ENCODE measurements at places on chromosomes 12 and 14.

- DNase-seq, result no peak
Measured at GRCh38 chr12:108747563-108747962, 16.2 kb upstream of the CORO1C start.

DNA sequence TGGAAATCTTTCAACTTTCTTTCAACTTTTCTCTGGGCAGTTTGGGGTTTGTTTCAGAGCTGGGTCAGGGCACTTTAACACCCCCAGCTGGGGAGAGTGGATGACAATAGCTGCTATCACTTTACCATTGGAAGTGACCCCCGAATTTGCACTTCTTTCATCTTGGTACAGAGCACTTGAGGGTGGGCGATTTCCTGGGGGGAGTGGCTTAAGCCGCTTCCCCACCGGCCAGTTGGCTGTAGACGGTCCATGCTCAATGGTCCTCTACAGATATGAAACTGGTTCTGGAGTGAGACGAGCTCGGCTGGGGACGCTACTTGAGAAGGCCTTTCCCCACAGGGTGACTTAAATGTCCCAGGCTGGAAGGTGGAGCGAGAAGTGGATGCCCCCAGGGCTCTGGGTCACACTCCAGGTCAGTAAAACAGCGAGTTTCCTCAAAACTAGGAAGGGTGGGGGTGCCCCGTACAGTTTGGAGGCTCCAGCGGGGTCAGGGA, at the start of gene VRTN:
Gene VRTN, plus strand, starts transcription at position 231 of the 494 bp plus-strand sequence. CDS start 8,313 bp downstream, outside the sequence.
- no peak for DNase-seq

- DNase-seq, result no peak
Measured at GRCh38 chr12:22856178-22856577, 231.2 kb downstream of the ETNK1 start.

- peak; percentile 24 for DNase-seq
Measured at GRCh38 chr14:59301354-59301753, 112.9 kb downstream of the DAAM1 start.

DNA sequence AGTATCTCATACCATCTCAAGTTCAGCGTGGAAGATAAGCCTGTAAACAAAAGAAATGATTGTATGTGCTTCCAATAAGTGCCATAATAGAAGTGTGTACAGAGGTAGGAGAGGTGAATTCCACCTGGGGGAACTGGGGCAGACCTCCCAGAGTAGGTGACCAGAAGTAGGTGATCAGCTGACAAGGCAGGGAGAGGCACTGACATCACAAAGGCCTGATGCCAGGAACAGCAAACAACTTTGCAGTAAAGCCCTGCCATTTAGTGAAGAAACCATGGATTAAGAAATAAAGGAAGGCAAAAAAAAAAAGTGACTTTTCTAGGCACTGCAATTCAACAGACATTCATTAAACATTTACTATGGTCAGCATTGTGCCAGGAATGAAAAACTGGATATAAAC, 31.1 kb downstream of the NR1H4 start:
- DNase-seq, result no peak

DNA sequence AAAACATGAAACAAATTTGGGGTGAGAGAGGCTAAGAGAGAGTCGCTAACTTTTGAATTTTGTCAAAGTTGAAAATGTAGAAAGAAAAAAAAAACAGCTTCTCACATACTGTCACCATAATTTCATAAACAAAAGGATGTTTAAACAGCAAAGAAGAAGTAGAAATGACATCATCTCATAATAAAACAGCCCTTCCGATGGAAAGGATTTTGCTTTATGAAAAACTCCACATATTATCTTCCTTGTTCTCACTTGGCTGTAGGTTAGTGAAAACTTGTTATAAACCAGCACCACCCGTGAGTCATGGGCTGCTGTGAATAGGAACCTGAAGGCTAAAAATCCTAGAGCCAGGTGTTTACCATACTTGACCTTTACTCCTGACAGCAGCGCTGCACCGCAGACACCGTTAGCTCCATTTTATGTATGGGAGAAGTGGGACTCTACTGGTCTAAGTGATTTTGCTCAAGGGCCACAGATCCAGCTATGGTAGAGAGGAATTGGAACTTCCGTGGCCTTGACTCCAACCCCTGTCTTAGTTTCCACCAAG, 63.0 kb upstream of the VRK1 start:
- no peak for DNase-seq

GRCh38 chr14:94337274-94337673, 14.1 kb upstream of the SERPINA6 start:
- DNase-seq, result no peak

DNA sequence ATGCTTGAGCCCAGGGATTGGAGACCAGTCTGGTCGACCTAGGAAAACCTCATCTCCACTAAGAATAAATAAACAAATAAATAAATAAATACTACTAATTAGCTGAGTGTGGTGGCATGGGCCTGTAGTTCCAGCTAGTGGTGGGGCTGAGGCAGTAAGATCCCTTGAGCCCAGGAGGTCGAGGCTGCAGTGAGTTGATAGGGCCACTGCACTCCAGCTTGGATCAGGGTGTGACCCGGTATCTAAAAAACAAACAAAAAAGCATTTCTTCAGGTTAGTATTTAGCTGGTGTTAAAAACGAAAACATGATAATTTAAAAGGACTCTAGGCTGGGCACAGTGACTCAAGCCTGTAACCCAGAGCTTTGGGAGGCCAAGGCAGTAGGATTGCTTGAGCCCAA, 1.2 kb upstream of the FGD4 start:
- no peak for DNase-seq

- DNase-seq, result peak; percentile 24
Measured at GRCh38 chr12:81992461-81992860, 233.3 kb upstream of the PPFIA2 start.

- DNase-seq, result no peak
Measured at GRCh38 chr12:120614848-120615247, 25.6 kb upstream of the CABP1 start.

GRCh38 chr12:131189781-131190180, 236.1 kb downstream of the ADGRD1 start:
- no peak for DNase-seq

DNA sequence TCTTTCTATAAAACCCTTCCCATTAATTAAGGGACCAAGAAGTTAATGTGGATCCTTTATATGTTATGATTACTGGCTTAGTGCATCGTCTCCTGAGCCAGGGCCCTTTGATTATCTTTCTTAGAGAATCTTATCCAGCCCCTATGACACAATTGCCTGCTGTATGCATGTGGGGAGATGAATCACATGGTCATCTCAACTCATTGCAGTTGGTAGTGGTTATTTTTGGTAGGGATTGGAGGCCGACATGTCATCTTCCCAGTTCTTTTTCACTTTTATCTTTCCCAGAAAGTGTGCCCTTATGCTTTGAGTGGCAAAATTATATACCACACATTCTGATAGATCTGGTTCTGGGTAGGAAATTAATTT, 26.0 kb downstream of the ZNF664 start:
- no peak for DNase-seq

- no peak for DNase-seq
Measured at GRCh38 chr14:96756745-96757144, 40.4 kb upstream of the VRK1 start.

DNA sequence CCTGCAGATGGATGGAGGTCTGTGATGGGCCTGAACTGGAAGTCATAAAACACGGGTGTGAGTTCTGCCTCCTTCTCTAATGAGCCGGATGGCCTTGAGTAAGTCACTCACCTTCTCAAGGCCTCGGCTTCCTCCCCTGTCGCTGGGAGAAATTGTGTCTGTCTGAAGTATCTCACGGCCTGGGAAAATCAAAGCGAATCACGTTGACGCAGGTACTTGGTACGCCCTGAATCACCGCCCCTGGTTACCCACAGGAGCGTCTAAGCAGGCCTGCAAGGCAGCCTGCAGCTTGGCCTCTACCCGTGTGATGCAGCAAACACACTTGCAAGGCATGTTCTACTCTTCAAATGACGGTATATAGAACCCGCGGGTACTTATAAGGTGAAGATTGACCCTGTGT, 28.1 kb upstream of the CD9 start:
- DNase-seq, result no peak

- no peak for DNase-seq
Measured at GRCh38 chr12:53985994-53986685, 1.2 kb downstream of the HOXC10 start.

DNA sequence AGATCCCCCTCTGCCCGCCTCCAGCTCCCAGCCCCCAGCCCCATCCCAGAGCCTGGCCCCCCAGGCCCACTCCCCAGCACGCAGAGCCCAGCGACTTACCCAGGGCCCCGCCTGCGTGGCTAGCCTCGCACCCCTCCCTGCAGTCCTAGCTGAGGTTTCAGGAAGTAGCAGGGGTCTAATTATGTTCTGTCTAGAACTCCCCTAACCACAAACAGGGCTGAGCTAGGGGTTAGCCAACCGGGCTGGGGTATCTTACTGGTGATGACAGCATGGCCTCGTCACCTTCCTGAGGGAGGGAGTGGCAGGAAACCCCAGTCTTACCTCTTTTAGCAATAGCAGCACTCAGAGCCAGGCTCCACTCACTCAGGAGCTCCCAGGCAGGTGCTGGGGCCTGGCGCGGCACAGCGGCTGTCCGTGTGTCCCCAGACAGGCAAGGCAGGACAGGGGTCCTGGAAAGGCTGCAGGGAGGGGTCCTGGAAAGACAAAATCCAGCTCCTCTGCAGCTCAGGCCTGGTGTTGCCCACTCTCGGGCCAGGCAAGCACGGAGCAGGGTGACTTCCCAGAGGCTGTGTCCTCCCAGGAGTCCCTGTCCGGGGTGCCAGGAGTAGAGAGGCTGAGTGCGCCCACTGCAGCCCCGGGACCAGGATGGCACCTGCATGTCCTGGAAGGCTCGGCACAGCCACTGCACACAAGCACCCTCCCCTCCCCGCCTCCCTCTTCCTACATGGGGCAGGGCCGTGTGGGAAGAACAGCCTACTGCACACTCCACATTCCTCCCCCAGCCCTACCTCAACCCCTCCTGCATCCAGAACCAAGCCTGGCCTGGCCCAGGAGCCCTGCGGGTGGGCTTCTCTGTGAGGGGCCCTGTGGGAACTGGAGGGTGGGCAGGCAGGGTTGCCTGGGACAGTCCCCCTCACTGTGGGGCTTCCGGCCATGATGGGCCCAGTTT, at the start of gene GPR132:
Gene GPR132, minus strand, starts transcription at position 151 of the 949 bp plus-strand sequence. CDS start 10,010 bp downstream, outside the sequence.
- peak; percentile 98 for DNase-seq

- no peak for DNase-seq
Measured at GRCh38 chr14:56284641-56285040, 166.4 kb downstream of the PELI2 start.

GRCh38 chr12:32400866-32401265, 1.5 kb downstream of the FGD4 start:
- DNase-seq, result no peak

DNA sequence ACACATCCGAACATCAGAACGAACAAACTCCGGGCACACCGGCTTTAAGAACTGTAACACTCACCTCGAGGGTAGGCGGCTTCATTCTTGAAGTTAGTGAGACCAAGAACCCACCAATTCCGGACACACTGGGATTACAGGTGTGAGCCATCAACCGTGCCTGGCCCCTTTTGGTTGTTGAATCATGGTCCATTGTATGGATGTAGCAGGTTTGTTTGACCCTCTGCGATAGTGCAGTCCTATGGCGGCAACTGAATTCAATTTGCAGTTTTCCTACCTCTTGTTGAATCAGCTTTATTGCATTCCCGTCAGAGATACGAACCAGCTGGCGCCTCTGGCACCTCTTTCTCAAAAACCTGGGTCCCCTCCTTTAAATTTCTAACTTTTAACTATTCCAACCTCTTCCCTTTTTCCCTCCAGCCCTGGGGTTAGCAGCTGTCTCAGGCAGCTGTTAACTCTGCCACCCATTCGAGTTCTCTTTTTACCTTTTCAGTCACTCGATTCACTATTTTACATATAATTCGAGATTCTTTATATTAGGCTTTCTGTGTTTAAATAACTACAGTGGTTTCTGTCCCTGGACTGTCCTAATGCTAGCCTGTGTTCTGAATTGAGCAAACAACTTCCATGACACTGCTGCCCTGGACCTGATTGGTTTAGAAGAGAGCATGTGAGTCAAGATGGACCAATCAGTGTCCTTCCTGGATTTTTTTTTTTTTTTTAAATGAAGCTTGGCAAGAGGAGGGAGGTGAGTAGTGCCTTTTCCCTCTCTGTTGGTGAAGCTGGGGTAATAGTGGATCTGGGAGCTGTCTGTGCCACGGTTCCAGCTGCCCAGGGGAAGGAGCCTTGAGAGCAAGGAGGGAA, 261.5 kb downstream of the PCNX1 start:
- no peak for DNase-seq

GRCh38 chr12:56816491-56816890, 53.4 kb downstream of the HSD17B6 start:
- DNase-seq, result no peak

GRCh38 chr12:56884421-56884820, 49.8 kb downstream of the SDR9C7 start:
- no peak for DNase-seq

DNA sequence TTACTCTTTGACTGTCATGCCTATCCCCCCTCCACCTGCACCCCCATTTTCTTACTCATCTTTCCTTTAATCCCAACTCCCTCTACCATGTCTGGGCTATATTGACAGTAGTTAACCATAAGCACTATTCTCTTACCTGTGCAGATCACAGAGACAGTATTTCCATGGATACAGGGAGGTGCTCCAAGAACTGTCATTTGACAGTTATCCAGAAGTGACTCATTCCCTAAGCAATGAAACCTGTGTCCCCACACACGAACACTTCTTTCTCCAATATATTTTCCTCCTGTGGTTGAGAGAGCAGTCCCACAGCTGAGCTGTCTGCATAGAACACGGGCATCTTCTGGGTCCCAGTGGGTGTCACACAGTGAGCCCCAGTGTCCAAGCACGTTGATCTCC, 68.8 kb downstream of the CD163L1 start:
- no peak for DNase-seq

DNA sequence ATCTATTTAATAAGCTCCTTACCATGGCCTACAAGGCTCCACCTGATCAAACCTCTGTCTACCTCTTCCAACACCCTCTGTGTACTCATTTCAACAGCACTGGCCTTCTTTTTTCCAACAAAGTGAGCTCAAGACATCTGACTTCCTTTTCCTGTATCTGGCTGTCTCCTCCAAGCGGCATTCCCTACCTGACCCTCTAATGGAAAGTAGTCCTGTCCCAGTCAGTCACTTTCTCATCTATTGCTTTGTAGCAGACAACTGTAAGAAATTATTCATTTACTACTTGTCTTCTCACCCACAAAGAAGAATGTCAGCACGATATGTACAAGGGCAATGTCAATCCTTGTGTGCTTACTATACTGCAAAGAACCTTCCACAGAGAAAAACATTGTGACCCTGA, 149.6 kb downstream of the MED13L start:
- no peak for DNase-seq

- DNase-seq, result no peak
Measured at GRCh38 chr12:24191117-24191516, 241.6 kb upstream of the SOX5 start.

DNA sequence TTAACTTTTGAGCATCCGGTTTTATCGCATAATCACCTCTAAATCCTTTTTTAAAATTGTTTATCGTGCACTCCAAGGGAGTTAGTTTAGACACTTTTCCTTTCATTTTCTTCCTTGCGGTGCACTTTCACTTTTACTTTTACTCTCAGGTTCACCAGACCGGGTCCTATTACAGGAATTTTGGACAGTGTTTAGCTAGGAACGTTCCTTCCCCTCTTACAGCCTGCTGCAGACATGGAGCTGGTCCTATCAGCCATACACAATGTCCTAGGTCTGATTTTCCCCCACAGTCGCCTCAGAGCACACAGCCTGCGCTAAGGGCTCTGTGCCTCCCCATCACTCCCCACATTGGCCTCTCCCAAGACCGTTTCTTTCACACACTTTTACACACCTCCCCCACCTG, 103.9 kb downstream of the ALG10 start:
- DNase-seq, result peak; percentile 22
